ENCODE measurements at places on chromosomes 12 and 14.

GRCh38 chr14:103022685-103023044 is 34.7 kb downstream of the CDC42BPB start:
- DNase-seq, result no peak

DNA sequence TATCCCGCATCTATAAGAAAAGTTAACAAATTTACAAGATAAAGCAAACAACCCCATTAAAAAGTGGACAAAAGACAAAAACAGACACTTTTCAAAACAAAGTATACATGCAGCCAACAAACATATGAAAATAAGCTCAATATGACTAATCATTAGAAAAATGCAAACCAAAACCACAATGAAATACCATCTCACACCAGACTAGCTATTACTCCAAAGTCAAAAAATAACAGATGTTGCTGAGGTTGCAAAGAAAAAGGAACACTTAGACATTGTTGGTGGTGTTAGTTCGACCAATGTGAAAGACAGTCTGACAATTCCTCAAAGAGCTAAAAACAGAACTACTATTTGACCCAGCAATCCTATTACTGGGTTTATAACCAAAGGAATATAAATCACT is 968.6 kb upstream of the USP15 start:
- DNase-seq, result no peak

DNA sequence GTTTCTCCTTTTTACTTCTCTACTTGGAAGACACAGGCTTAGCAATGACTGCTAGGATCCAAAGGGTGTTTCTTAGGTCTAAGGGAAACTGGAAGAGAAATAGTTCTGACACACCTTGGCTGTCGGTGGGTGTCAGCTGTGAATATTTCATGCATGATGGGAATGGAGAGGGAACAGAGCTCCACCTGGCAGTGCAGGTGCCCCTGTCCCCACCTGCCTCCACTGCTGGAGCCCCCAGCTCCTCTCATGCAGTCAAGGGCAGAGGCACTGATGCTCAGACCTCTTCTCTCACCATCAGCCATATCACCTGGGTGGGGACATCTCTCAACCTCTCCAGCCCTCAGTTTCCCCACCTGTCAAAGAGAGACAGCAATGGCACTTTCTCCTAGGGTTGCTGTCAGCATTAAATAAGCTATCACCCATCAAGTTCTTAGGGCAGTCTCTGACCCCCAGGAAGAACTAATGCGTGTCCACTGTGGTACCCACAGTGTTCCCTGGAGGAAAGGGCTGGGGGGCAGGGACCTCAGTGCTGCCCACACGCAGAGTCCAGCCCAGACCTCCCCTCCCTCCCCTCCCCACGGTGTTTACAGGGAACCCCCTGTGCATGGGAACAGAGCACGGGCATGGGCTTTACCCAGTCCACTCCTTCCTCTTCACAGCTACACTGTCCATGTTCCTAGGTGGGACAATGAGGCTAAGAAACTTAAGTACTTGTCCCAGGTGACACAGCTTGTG is 69.1 kb downstream of the C14orf132 start:
- no peak for DNase-seq

DNA sequence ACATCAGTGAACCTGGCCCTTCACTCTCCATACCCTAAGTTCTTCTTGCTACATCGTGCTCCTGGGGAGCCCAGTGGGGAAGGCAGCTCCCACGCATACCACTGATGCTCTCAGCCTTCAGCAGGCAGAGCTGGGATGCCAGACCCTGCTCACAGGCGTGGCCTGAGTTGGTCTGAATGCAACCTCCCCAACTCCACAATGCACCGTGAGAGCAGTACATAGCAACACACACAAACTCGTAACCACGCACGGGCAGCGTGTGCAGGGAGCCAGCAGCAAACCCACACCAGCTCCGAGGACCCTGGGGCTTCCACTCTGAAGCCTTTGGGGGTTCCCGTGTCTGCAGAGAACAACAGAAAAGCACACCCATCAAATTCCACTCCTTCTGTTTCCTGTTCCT is 37.3 kb downstream of the ANO2 start:
- DNase-seq, result no peak

DNA sequence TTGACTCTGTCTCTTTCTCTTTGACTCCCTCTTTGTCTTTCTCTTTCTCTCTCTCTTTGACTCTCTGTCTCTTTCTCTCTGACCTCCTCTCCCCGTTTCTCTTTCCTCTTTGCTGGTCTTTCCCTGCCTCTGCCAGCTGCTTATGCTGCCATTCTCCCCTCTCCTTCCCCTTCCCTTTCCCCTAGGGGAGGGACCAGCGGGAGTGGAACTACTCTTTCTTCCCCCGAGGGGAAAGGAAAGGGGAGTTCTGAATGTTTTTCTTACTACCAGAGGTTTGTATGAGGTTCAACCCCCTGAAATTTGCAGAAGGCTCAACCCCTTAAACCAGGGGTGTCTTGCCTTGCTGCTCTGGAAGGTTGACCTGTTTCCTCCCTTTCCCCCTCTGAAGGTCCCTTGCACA is 24.7 kb upstream of the RNASE1 start:
- DNase-seq, result no peak

DNA sequence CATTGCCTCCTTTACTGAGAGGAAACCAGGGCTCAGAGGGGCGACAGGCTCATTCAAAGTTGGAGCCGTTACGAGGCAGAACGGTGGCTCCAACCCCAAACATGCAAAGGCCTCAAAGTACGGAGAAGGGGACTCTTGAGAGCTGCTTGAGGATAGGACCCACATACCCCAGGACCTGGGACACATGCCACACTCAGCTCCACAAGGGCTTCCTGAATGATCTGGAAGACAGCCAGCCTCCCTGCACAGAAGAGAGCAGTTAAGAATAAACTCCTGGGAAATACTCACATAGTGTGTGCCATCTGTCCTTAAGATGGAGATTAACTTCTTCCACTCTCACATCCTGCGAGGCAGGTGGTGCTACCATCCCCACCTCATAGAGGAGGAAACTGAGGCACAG is 26.6 kb upstream of the NXPH4 start:
- DNase-seq, result no peak

GRCh38 chr12:68163560-68164081 is 4.1 kb upstream of the IFNG start:
- no peak for DNase-seq

GRCh38 chr14:97058074-97058467 is 260.9 kb downstream of the VRK1 start:
- no peak for DNase-seq

- DNase-seq, result peak; percentile 34
These were observed 20.4 kb downstream of the RGS6 start for GRCh38 chr14:71952381-71953363.

DNA sequence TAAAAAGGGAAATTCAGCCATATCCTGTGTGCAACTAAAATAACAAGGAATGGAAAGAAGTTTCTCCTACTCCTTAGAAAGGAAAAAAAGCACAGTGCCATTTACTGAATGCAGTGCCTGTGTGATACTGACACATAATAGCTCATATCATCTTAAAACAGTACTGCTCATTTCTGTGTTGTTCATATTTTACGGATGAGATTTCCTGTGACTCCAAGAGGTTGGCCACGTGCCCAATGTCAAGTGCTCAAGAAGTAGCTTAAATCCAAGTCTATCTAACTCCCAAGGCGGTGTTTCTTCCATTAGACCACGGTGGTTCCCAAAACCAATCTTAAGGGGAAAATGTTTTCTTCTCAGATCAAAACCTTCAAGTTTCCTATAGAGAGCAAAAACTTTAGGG is 20.0 kb downstream of the MAP3K9 start:
- DNase-seq, result no peak

- DNase-seq, result no peak
These were observed 10.0 kb downstream of the BRF1 start for GRCh38 chr14:105290621-105291346.

DNA sequence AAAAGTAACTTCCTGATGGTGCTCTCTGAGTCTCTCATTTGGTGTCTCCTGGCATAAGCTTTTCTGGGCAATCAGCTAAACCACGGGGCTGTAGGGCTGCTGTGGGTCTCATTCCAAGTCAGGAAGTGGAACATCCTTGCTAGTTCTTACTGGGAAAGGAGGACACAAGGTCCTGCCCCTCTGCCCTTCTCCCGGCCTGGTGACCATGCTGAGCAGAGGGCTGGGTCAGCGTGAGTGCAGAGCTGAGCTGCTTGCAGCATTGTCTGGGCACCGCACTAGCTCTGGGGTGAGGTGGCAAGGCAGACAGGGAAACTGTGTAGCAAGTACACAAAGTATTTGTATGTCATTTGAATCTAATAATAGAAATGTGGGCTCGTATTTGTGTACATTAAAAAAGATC is 45.0 kb upstream of the ASPG start:
- no peak for DNase-seq

DNA sequence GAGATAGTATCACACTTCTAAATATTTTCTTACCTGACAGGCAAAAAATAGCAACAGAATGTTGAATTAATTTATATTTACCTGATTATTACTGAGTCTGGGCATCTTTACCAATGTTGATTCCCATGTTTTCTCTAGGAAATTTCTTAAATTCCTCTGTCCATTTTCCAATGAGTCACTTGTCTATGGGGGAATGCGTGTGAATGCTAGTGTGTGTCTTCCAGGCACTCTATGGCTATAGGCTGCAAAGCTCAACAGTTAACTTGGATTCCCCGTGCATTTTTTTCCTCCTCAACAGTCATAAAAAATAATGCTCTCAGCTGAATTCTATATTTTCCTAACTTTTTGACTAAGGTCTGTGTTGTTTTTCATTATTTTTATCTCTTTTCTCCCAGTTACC is 1385.8 kb upstream of the FLRT2 start:
- no peak for DNase-seq

DNA sequence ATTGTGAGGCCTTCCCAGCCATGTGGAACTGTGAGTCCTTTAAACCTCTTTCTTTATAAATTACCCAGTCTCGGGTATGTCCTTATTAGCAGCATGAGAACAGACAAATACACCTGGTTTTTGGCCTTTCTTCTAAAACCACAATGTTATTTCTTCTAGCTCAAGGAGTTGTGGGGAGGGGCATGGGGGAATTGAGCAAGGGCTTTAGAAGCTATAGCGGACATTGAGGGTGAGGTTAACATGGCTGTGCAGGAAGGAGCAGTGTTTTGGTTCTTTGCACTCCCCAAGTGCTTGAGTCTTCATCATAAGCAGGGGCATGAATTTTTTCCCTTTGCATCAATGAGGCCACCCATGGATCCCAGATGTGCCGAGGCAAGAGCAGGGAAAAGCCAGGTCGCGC is 86.8 kb downstream of the SPRING1 start:
- DNase-seq, result no peak

DNA sequence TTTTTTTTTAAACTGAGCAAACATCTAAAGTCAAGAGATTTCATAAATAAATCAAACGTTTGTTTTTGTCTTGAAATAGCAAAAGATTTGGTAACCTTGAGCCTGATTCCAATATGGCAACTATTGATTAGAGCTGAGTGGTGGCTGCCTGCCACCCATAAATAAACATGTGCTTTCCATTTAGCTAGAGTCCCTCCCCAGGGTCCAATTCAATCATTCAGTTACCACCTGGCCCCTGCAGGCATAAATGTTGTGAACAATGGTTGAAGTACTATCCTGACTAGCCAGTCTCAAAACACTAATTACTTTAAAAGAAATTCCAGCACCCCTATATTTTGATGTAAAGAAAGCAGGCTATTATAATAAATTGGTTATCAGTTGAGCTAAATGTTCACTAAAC is 129.7 kb upstream of the GRIP1 start:
- no peak for DNase-seq

- DNase-seq, result no peak
These were observed 450.6 kb upstream of the DCN start for GRCh38 chr12:91633206-91633605.

- no peak for DNase-seq
These were observed 33.3 kb downstream of the NT5DC3 start for GRCh38 chr12:103807561-103808238.

- no peak for DNase-seq
These were observed 6.0 kb downstream of the SPTB start for GRCh38 chr14:64873506-64874219.

DNA sequence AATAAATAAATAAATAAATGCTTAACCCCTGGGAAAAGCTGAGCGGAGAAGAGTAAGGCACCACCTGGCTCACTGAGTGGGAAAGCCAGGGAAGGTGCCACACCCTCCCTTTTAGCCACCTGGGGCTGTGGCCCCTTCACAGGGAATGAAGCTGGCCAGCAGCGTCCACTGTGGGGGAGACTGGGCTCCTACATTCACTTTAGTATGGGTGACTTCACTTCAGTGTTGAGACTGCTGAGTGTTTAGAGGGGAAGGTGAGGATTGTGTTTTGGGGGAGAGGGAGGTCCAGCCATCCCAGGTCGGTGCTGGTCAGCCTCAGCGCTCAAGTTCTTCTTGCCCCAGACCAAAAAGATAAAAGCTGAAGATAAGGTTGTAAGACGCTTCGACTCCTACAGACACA is 1.6 kb downstream of the NAB2 start:
- no peak for DNase-seq

- no peak for DNase-seq
These were observed 4.0 kb downstream of the CHD4 start for GRCh38 chr12:6603095-6603567.

- DNase-seq, result no peak
These were observed 18.5 kb upstream of the ANO2 start for GRCh38 chr12:5963515-5963914.

GRCh38 chr14:104429291-104429861 is 150.2 kb upstream of the C14orf180 start:
- DNase-seq, result no peak

DNA sequence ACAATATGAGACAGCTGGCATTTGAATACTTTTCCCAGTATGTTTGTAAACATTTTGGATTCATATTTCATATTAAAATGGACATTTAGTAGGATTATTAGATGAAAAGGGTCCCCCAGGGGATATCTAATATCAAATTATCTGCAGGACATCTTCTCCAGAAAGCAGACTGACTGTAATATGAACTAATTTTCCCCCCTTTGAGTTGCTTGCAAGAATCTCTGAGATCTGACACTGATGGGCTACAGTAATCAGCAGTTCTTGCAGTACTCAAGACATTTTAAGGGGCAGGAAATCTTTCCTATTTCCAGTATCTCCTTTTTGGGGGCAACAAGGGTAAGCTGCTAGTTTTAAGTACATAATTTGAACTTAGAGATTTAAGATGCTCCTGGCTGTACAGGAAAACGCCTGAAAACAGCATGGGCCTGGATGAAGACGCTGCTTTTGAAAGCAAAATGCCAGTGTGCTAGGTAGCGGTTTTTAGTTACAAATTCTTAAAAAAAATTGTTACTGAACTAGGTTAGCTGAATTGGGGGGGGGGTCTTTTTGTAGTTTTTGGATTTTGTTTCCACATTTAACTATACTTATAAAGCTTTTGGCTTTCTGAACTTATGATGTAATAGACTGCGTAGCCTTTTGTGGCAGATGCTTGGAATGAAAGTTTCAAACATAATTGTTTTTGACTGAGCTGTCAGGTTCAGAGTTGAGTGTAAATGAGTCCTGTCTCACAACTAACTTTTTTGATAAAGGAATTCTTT is 2.2 kb downstream of the FRMD6 start:
- DNase-seq, result no peak

GRCh38 chr12:65460063-65460462 is 181.6 kb downstream of the MSRB3 start:
- no peak for DNase-seq

DNA sequence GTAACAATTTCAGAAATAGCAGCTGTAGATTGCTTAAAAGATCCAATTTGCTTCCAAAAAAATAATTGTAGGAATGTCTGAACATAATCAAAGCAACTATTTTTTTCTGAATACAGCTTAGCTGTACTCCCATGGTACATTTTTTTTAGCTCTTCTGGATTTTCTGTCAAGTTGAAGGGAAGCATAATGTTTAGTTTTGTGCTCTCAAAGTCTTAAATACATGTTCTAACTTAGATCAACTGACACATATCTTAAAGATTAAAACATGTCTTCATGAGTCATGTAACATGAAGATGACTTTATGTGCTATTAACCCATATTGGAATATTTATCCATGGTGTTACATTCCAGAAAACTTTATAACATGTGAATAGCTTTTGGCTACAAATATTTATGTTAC is 255.7 kb downstream of the BTG1 start:
- no peak for DNase-seq
